ENCODE measurements at places on chromosomes 3 and 15. TPM values are rescaled to one million over a fixed set of nuclear protein-coding genes. Genes with fewer than 3 reads are reported as not detected.

- no peak for DNase-seq
Measured at GRCh38 chr15:34109797-34110663, 8.1 kb downstream of the PGBD4 start.

GRCh38 chr3:196941729-196942225 lies 551 bp downstream of the NCBP2 start:
- DNase-seq = no peak

The DUOX2 gene
- total RNA-seq = 0.86 TPM

The RASGRF1 gene
- total RNA-seq = 0.17 TPM

The TMEM40 gene
- not detected for total RNA-seq

All from esophagus muscularis mucosa (tissue), 4 donors.